Activated CD4-positive, alpha-beta T cell treated with anti-CD3 and anti-CD28 coated beads for 24 hours (primary cell): ENCODE measurements at places on chromosomes 5 and 9.

GRCh38 chr5:127216143-127216542 is 74.5 kb upstream of the MEGF10 start:
- no peak for DNase-seq

DNA sequence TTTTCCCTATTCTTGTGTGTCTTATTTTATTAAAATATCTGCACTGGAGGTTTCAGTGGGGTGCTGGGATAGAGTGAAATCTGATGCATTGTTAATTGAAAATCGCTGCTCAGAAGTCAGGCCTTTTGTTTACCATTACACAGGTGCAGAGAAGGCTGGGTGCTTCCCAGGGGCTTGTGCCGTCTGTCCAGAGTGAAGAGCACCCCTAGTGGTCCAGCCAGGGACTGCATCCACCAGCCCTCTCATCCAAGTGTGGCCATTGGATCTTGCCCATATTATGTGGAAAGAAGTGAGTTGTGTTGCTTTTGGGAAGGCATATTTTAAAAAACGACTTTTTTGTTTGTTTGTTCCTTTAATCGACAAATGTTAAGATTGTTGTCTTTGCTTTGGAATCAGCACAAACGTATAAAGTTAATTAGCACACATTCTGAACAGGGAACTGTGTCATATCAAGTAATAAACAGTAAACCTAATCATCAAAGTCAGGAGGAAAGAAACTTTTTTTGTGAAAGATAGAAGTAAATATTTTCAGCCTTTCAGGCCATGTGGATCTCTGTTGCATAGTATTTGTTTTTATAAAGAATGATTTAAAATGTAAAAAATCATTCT is 315.6 kb downstream of the MTRR start:
- DNase-seq = peak; percentile 4

DNA sequence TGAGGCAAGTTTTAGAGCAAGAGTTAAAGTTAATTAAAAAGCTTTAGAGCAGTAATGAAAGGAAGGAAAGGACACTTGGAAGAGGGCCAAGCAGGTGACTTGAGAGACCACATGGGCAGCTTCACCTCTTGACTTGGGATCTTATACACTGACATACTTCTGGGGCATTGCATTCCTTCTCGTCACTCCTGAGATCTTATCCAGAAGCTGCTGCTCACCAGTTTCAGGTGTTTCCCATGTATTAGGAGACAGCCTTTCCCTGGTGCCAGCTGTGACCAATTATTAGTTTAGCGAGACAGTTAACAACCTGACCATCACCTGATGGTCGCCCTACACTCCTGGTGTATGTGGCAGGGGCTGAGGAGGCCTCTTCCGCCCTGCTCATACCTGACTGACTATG is 382.1 kb downstream of the KDM4C start:
- no peak for DNase-seq

DNA sequence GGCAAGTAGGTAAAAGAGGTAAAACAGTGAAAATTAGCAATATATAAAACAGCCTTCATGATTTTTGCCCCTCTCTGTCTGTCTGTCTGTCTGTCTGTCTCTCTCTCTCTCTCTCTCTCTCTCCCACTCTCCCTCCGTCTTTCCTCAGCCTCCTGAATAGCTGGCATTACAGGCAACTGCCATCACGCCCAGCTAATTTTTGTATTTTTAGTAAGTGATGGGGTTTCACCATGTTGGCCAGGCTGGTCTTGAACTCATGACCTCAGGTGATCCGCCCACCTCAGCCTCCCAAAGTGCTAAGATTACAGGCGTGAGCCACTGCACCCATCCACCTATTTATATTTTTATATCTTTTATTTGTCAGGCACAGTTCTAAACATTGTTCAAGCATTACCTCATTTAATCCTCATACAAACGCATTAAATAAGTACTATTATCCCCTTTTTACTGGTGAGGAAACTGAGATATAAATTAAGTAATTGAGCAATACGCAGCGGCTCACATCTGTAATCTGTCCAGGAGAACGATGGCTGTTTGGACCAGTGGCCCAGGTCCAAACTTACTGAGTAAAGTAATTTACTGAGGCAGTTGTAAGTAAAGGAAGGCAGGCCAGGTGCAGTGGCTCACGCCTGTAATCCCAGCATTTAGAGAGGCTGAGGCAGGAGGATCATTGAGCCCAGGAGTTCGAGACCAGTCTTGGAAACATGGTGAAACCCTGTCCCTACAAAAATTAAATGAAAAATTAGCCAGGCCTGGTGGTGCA is 60.9 kb downstream of the UBE2R2 start:
- DNase-seq = no peak

GRCh38 chr5:159593518-159594073 is 263.3 kb upstream of the IL12B start:
- DNase-seq = no peak

DNA sequence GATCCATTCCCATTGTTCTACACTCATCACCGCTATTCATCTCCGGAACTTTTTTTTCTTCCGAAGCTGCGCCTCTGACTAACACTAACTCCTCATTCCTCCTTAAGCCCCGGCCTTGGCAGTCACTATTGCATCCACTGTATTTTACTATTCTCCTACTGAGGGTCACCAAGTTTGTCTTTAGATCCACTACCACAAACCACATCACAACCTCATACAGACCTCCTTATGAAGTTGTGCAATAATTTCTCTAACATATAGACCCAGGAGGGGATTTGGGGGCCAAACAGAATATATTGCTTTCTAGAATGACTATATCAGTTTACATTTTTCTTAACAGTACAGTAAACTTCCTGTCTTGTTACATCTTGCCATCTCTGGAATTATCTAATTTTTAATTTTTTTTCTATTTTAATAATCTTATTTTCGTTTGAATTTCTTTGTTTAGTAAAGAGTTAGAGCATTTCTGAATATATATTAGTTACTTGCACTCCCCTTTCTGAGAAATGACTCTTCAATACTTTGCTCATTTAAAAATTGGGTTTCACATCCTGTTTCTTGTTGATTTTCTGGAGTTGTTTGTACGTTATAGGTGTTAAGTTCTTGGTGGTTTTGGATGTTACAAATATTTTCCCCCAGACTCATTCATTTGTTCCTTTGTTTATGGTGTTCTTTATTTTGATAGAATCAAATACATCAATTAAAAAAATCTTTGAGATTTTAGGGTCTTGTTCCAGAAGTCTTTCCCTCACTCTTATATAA is 37.1 kb downstream of the DMRT2 start:
- DNase-seq = no peak

DNA sequence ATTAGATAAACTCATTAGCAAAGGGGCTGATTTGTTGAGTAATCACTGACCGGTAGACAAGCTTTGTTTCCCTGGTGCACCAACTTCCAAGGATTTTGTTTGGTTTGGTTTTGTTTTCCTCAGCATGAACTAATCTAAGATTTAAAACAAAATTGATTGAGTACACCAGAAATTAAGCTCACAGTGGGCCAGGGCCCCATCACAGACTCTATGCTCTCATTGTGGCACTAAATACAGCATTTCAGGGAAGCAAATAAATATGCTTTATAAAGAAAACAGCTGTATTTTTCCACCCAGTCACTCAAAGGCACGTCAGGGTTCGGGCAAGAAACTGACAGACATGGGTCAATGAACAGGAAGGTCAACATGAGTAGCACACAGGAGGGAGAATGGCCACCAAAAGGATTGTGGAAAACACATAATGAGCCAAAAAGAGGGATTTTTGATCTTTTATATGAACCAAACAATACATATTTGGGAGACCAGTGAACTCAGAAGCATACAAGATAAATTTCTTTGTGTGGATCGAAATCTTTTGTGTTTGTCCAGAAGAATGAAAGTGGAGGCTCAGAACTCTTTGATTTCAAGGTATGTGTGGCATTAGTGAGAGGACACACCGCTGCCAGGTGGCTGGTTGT is 8.8 kb downstream of the CFAP77 start:
- no peak for DNase-seq
